ENCODE measurements at places on chromosomes 7 and 10.

DNA sequence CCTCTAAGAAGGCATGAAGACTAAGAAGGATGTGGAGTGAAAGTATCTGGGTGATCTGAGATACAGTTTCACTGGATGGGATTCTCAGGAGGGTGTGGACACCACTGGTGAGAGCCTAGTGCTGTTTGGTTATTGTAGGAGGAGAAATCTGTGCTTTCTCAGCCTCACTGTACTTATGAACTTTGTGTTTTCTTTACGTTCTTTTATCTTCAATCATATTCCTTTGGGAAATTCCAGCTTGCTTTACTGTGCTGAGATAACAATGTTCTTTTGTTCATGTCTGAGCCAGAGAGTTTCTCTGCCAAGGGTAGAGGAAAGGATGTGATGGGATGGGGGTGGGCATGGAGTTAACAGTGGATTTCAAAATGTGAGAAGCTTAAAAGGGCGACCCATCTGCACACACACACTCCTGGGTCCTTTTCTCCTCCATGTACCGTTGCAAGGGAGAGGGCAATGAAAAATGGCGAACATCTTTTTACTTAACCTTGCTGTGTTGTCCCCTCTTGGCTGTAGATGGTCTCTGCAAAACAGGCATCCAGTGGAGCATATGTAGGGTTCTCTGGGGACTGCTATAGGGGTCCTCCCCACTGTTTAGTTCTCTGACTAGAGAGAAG lies 25.0 kb upstream of the TAX1BP1 start:
- DNase-seq, result no peak

DNA sequence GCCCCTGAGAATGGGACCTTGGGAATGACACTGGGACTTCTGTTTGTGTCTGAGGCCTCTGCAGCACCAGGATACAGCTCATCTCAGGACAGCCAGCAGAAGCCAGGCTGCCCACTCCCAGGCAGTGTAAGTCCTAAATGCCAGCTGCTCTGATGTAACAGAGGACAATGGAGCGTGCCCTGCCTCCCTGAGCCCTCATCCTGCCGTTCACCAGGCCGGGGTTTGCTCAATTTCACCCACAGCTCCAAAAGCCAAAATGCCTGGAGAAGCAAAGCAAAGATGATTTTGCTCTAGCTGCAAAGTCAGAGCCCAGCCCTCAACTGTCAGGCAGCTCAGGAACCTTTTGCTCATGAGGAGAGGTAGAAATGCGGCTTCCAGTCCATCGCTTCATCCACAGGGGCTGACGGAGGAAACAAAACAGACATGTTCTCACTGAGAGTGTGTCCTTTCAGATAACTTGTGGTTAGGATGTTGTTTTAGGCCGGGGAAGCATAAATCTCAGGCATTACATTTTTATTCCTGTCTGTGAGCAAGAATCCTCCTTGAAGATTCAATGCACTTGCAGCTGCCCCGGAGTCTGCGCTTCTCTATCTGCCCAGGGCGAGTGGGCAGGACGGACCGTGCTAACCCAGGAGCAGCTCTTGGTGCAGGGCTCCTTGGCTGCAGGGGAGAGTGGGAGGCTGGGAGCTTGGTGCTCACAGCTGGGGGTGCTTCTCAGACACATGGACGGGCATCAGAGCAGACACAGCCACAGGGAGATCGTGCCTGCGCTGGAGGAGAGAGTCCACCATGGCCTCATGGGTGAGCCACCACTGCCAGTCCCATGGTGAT lies 83.2 kb upstream of the CHST15 start:
- DNase-seq, result no peak

DNA sequence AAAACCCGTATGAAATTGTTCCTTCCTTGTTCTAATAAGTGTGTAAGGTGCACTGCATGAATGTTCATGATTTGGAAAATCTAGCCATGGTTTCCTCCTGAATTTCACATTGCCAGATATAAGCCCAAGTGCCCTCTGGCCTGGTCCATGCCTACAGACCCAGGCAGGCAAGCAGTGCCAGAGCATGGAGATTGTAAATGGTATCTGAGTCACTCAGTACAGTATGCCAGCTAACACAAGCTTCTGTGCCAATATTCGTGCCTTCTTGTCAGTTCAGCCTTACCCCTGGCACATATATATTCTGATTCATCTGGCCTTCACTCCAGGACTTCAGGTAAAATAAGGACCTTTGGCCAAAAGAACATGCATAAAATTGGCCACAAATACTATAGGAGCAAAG lies 38.4 kb upstream of the PDE1C start:
- no peak for DNase-seq

- DNase-seq, result no peak
Observed at GRCh38 chr10:115953281-115953680, 319.7 kb downstream of the GFRA1 start.

DNA sequence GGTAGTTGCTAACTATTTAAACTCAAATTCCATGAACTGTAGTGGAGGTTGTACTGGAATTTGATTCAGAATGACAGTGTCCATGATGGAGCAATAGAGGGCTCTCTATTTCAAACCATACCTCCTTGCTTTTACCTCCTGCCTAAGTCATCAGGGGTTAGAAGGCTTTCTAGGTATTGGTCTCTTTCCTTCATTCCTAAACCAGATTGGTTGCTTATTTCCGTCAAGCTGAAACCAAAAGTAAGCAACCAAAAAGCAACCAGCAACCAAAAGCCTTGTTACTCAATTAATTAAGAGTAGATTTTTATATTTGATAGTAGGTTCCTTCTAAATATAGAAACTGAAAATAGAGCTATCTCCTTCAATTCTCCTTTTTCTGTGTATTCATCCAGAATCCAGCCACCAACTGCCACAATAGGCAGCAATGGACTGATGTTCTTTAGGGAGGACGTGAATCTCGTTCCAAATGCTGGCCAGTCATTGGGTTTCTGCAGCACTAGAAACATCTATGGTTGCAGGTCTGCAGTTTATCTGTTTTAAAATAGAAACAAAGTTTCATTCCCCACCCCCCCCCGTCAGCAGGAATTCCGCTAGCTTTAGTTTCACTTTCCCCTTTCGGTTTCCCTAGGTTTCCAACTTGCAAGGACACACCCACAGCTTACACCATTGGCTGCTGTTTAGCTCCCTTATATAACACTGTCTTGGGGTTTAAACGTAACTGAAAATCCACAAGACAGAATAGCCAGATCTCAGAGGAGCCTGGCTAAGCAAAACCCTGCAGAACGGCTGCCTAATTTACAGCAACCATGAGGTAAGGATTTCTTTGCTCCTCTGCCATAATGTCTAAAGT lies at the start of gene IFIT1:
Gene IFIT1, plus strand, starts transcription at position 717 of the 850 bp plus-strand sequence. Its CDS starts 90 bp downstream, at position 807.
- DNase-seq, result no peak

DNA sequence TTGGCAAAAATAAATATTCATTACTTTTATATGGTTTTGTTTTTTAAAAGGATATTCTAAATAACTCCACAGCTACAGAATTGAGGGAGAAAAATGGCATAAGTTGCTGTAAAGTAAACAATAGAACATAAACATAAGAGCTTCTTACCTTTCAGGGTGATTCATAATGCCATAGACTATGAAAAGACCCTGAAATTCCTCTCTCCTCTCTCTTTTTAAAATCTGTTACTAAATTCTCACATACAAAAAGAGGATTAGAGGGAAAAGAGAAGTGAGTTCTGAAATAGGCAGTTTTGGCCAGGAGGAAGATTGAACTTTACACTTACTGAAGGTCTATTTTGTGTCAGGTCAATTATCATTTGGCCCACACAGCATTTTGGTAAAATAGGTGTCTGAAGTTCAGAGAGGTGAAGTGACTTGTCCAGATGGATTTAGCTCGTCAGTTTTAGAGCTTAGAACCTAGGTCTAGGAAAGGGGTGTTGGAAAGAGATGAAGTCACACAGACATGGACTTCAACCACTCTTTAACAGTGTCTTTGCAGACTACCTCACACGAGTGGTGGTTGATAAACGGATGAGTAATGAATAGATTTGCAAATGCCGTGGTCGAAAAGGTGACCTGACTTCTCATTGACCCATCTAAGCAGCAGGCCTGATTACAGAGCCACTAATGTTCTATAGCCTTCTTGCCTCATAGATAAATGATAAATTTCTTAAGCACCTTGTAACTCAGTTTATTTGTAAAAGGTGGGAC lies 190.6 kb upstream of the CCDC6 start:
- no peak for DNase-seq

DNA sequence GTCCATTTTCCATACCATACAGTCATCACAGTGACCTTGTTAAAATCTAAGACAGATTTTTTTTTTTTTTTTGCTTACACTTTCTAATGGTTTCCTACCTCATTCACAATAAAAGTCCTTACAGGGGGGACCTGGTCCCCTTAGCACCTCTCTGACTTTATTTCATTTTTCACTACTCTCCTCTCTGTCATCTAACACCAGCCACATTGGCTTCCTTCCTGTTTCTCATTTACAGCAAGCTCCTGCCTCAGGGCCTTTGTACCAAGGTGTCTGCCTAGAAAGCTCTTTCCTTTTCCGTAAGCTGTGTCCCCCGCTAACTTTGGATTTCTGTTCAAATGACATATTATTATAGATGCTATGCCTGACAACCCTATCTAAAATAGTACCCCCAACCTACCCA lies 27.7 kb downstream of the CC2D2B start:
- DNase-seq, result no peak

DNA sequence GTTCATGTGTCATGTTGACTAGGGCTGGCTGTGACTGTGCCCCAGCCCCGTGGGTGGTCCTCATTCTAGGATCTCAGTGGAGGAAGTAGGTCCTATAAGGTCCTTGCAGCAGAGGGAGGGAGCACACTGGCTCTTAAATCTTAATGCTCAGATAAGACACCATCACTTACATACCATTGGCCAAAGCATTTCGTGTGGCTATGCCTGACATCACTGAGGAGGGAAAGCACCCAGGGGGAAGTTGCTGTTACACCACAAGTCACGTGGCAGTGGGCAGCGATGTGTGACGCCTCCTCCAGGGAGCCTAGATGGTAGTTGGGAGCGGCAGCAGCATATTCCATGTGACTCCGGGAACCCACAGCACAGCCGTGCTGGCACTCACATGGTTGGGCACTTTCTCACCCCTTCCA lies 224.7 kb upstream of the SH2B2 start:
- DNase-seq, result no peak

DNA sequence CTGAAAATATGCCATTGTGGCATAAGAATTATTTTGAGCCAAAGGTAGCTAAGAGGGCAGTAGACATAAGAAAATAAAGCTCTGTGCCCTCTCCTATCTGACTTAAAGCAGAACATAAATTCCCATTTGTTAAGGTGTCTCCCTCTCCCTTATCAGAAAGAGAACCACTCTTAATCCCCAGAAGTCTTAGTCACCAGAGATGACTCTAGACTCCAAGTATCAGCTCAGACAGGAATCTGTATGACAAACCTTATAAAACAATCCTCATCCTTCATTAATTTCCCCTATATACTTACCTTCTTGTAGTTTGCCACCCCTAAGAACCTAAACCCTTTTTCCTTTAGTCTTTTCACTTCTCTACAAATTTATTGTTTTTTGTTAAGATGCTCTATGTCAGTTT lies 21.8 kb upstream of the PIP4K2A start:
- no peak for DNase-seq

GRCh38 chr10:26911811-26912461 lies 51.2 kb upstream of the ABI1 start:
- no peak for DNase-seq

- DNase-seq, result no peak
Observed at GRCh38 chr7:84251277-84251781, 56.7 kb upstream of the SEMA3A start.

DNA sequence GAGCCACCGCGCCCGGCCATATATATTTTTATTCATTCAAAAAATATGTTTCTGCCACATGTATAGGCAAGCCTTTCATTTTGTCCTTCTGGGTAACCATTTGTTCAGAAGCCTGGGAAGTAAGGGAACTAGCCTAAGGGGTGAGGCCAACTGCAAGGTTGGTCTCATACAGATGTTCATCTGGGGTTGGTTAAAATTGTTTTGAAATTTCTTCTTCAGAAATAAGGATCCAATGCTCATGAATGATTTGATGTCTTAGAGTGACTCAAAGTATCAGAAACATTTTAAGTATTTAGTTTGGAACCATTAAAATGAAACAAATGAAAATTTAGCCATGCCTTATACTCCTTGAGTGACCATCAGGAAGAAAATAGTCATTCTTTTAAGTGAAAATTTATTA lies 397.2 kb downstream of the SUGCT start:
- DNase-seq, result no peak

DNA sequence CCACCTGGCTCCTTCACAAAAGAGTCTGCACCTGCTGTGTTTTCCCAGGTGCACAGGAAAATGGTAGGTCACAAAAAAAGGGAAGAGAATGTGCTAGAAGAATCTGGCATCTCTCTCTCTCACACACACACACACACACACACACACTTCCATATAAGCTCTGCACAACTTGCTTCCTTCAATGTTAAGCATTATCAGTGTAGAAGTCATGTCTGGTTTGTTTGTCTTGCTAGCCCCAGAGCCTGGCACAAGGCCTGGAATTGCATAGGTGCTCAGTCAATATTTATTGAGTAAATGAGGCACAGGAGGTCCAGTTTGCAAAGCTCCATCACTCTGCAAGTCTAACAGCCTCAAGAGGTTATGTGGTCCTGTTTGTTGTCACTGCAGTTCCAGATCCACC lies 867.3 kb upstream of the AUTS2 start:
- DNase-seq, result no peak

All from RWPE2 (cell line).